ENCODE measurements at places on chromosomes 13 and 19.

DNA sequence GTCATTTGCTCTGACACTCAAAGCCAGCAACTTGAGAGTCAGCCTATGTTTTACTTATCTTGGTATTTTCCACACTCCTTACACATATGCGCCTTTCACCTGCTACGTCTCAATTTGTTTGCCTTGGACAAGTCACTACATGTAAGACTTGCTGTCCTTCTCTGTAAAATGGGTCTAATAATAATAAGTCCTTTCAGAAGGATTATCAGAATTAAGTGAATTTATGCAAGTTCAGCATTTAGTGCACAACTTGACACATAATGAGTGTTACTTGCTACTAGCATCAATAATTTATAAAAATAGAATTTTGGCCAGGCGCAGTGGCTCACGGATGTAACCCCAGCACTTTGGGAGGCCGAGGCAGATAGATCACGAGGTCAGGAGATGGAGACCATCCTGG is 71.1 kb upstream of the UBL3 start:
- DNase-seq: no peak

GRCh38 chr13:99978799-99979452 is 2.7 kb upstream of the ZIC2 start:
- DNase-seq: no peak

GRCh38 chr13:46350003-46350402 is 37.0 kb downstream of the RUBCNL start:
- no peak for DNase-seq

- DNase-seq: no peak
These were observed 116.1 kb downstream of the UQCRFS1 start for GRCh38 chr19:29096896-29097295.

GRCh38 chr19:38425810-38426466 is at the start of gene RASGRP4:
RASGRP4 (minus strand) TSS chr19:38426219; CDS start chr19:38426091, 128 bp downstream.
- no peak for DNase-seq

DNA sequence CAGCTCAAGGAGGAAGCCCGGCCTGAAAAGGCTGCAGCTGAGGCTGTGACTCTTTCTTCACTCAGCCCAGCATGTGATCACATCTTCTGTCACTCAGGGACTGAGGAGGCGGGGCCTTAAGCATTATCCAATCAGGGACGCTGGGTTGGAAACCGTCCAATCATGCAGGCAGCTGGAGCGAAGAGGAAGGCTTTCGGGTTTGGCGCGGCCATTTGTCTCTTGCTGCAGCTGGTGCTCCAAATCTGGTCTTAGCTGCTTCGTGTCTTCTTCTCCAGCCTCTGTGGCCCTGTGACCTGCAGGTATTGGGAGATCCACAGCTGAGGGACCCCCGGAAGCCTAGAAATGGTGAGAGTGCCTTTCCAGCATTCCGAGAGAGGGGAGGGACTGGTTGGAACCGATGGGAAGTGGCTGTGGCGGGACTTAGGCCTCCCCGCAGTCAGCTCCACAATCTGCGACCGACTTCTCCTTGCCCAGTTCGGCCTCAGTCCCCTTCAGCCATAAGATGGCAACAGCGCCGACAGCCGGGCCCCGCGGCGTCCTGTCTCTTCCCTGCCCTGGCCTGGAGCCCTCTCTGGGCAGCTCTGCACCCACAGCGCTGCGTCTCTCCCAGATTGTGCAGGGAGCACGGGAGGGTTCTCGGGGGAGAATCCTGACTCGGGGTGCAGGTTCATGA is at the start of gene ZNF90:
TSS of gene ZNF90 (plus strand) at position 210 of the 673 bp plus-strand sequence. CDS start at position 343, 133 bp downstream.
- DNase-seq: peak; percentile 65

DNA sequence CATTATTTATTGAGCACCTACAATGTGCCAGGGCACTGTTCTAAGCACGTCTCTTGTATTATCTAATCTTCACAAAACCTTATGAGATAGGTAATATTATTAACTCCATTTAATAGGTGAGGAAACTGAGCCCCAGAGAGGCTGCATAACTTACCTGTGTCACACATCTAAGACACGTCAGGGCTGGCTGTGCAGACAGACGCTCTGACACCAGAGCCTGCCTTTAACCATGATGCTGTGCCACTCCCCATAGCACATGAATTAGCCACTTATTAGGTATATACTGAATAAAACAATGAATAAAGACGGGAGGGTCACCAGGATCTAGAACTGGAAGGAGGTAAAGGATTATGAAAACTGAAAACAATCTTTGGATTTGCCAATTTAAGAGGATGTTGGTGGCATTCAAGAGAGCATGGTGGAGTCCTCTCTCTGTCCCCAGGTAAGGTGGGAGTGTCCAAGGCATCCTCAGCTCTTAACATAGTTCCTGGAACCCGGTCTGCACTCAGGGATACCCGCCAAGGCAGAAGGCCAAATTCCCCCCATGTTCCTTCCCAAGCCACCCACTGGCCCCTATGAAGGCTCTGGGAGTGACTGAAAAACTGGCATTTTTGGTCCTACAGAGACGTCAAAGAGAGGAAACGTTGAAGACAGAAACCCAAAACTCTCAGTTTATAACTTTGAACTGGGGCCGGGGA is 479.7 kb downstream of the FOXO1 start:
- no peak for DNase-seq

DNA sequence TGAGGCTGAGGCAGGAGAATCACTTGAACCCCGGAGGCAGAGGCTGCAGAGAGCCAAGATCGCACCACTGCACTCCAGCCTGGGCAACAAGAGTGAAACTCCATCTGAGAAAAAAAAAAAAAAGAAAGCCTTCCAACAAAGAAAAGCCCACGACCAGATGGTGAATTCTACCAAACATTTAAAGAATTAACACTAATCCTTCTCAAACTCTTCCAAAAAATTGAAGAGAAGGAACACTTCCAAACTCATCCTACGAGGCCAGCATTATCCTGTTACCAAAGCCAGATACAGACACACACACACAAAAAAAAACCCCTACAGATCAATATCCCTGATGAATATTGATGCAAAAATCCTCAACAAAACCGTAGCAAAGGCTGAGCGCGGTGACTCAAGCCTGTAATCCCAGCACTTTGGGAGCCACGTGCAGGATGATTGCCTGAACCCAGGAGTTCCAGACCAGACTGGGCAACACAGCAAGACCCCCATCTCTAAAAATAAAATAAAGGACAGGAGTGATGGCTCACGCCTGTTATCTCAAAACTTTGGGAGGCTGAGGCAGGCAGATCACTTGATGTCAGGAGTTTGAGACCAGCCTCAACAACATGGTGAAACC is 6.2 kb upstream of the EVI5L start:
- DNase-seq: no peak
